Activated CD8-positive, alpha-beta memory T cell treated with anti-CD3 and anti-CD28 coated beads, Interleukin-2, amount 50 U/mL, for 48 hours (primary cell): ENCODE measurements at places on chromosomes 4 and X.

- DNase-seq: no peak
Observed at GRCh38 chrX:46477435-46477834, 67.8 kb downstream of the ZNF674 start.

GRCh38 chr4:182448281-182449151 is 205.3 kb downstream of the TENM3 start:
- DNase-seq: peak; percentile 69

DNA sequence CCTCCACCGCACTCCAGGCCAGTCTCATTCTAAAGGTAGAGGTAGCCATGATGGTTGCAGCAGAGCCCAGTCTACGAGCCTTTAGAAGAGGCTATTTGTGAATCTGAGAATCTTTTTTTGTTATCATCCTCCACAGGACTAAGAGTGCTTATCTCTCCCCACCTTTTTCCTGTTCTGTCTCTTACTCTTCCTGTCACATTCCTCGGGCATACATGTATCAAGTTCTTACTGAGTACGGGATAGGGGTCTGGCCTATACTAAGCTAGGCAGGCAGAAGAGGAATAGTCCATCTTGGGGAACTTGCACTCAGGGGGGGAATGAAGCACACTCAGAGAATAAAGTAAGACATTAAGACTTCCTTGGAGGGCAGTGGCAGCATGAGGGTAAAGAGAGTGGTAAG is 25.7 kb downstream of the LAS1L start:
- no peak for DNase-seq

- DNase-seq: no peak
Observed at GRCh38 chr4:116361790-116362189, 723.6 kb downstream of the TRAM1L1 start.
